ENCODE measurements at places on chromosomes 5 and 9.

DNA sequence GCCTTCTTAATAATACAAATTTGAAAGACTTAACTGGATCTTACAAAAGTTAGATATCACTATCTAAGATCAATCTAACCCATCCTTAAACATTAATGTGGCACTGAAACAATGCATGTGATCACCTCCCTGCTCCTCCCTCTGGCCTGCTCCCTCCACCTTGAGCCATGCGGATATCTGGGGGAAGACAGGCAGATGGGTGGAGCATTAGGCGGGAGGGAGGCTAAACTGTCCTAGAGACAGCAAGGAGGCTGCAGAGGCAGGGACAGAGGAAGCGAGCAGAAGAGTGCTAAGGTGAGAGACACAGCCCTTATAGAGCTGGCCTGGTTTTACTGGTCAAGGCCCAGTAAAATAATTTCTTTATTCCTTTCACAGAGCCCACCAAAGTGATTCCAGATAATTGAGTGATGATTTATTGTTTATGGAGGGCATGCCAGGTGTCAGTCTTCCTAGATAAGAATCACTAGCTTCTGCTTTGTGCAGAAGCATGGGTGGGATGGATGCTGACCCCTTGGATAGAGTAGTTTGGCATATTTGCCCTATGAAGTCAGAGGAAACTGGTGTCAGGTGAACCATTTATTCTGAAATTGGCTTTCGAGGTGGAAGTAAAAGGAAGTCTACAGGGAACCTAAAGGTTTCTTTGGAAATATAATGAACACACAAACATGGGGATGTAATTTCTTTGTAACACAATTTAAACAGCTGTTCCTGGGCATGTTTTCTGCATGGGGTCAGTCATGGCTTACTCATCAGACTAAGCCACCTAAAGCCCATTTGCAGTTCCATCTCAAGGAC lies 188.3 kb downstream of the GNAQ start:
- DNase-seq, result no peak

GRCh38 chr9:129580211-129580915 lies 40.5 kb downstream of the C9orf50 start:
- DNase-seq, result no peak

DNA sequence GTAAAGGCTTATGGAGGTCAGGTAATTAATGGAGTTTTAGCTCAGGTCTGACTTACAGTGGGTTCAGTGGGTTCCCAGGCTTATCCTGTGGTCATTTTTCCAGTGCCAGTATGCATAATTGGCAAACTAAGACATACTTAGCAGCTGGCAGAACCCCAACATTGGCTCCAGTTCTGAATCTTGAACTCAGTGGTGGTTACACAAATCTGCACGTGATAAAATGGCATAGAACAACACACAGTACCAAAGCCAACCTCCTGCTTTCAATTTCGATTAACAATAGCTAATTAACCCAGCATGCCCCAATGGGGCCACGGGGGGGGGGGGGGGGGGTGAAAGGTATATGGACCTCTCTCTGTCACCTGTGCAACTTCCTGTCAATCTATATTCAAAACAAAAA lies 19.0 kb upstream of the BARX1 start:
- no peak for DNase-seq

DNA sequence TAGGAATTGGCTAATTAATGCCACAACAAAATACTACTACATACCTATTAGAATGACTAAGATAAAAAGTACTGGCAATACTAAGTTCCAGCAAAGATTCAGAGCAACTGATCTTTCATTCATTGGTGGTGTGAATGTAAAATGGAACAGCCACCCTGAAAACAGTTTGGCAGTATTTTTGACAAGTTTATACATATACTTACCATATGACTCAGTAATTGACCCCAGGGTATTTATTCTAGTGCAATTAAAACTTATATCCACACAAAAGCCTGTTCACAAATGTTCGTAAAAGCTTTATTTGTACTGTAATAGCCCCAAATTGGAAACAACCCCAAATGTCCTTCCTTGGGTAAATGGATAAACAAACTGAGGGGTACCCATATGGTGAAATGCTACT lies 270.8 kb upstream of the ACTBL2 start:
- DNase-seq, result peak; percentile 47
